AG04450 (cell line): ENCODE measurements at places on chromosomes 7 and 10.

GRCh38 chr10:79409038-79409725 is 36.2 kb downstream of the ZCCHC24 start:
- no peak for DNase-seq

GRCh38 chr10:31129880-31130405 is 98.3 kb upstream of the ZNF438 start:
- no peak for DNase-seq

- DNase-seq, result no peak
Measured at GRCh38 chr7:130386876-130387275, 6.6 kb downstream of the CPA1 start.

DNA sequence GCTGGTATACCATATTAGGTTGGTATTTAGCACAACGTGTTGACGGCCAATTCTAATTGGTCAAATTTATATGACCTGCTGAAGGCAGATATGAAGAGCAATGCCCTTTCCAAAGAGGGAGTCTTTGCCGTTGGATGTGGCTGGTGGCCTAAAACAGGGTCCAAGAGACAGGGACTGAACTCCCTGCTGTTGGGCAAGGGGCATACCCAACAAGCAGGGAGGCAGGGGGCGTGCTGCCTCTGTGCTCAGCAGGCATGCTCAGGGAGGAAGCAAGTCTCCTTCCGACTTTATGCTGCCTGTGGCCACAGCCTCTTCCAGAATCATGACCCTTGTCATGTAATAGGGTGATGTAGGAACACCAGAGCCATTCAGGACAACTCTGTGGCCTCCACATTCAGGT is 167.7 kb upstream of the NPVF start:
- no peak for DNase-seq

DNA sequence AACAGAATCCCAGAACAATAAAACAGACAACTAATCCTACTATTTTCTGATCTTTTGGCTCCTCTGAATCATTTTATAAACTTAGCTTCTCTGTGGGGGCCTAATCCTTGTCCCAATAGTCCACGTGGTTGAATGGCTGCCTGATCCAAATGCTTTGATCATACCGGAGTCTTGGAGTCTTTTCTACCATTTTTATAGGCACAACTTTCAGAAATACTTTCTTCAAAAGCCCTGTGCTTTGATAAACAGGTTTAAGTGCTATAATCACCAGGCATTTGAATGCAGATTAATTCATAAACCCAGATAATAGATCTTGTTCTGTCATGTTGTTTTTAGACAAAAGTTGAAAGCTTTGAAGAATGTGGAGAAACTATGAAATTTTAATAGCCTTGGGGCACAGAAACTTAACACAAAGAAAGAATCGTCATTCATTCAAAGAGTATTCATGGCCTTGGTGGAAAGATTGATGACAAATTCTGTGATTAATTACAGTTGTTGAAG is 163.7 kb downstream of the AHR start:
- no peak for DNase-seq

GRCh38 chr10:102281102-102281487 is 35.8 kb downstream of the GBF1 start:
- peak; percentile 8 for DNase-seq

- no peak for DNase-seq
Measured at GRCh38 chr7:69898189-69898588, 299.9 kb downstream of the AUTS2 start.
